Activated T-cell treated with anti-CD3 and anti-CD28 coated beads, Interleukin-2, amount 50 U/mL, for 72 hours (primary cell): ENCODE measurements at places on chromosomes 3 and 15. TPM values are rescaled to one million over a fixed set of nuclear protein-coding genes. Genes with fewer than 3 reads are reported as not detected.

DNA sequence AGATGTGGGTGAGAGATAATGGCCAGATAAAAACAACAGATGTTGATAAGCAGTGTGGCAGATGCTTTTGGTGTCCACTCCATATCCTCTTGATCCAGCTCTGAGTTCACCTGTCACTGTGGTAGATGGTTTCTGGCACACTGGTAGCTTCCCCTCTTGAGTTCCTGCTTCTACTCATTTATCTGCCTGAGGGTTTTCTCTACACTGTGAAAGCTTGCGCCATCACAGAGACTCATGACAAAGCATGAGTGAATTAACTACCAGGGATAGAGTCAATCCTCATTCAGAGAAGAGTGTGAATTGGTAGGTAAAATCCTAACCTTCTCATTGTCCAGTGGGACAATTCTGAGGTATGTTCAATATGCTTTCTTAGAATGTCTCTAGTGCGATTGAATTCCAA is 50.0 kb upstream of the ARHGEF26 start:
- DNase-seq, result no peak
- no peak overlapping the region for H3K4me3 ChIP-seq
- H3K36me3 ChIP-seq, result no peaks in the 10 kb centered on the region
- H3K4me1 ChIP-seq, result no peaks in the 10 kb centered on the region

DNA sequence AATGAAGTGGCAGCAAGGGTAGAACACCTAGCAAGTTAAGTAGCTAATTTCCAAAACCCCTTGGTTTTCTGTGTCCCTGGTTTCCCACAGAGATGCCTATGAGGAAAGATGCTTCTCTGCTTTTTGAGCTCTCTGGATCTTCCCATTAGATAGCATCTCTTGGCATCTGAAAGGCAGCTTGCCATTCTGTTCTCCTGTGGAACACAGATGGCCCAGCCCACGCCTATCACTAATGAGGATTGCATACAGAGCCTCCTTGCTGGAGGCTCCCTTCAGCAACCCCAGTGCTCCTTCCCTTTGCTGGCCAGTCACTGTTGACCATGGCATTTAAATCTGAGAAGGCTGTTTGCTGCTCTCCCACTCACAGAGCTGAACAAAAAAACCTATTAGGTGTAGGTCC is 34.4 kb upstream of the ETV5 start:
- peaks cover 31% of the 10 kb centered on the region for H3K27me3 ChIP-seq
- H3K27ac ChIP-seq, result no peak overlapping the region
- H3K4me3 ChIP-seq, result no peak overlapping the region
- no peak for DNase-seq
- no peaks in the 10 kb centered on the region for H3K4me1 ChIP-seq

GRCh38 chr3:130424837-130425236 is 79.4 kb downstream of the COL6A5 start:
- no peak overlapping the region for H3K4me3 ChIP-seq
- no peak for DNase-seq
- H3K4me1 ChIP-seq, result no peaks in the 10 kb centered on the region
- peaks cover 1% of the 10 kb centered on the region for H3K27me3 ChIP-seq
- no peak overlapping the region for H3K27ac ChIP-seq
- no peaks in the 10 kb centered on the region for H3K36me3 ChIP-seq

GRCh38 chr15:40893733-40894680 is at the start of gene VPS18:
Gene VPS18, plus strand, starts transcription at chr15:40894450. Its CDS starts 319 bp downstream, at chr15:40894769.
- H3K4me3 ChIP-seq, result peak within 1 kb of the TSS; percentile 98
- H3K4me1 ChIP-seq, result peaks cover 41% of the 10 kb centered on the region
- peaks cover 6% of the 10 kb centered on the region for H3K27me3 ChIP-seq

DNA sequence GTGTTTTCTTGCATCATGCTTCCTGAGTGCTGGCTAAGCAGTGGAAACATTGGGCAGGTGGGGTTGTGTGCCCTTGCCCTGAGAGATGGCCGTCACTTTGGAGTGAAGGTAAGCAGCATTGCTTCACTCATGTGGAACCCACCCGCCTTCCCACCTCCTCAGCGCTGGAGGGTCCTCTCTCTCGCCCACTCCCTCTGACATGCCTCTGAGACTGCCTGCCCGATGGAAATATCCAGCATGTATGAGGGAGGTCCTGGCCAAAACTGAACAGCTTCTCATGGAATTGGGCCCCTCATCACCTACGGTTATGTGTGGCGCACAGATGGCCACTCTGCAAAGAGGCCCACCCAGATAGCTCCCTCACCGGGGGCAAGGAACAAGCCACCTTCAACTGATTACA is 48.6 kb downstream of the SMAD3 start:
- H3K27me3 ChIP-seq, result no peaks in the 10 kb centered on the region
- peaks cover 7% of the 10 kb centered on the region for H3K36me3 ChIP-seq
- H3K27ac ChIP-seq, result peak overlapping the region; percentile 89

DNA sequence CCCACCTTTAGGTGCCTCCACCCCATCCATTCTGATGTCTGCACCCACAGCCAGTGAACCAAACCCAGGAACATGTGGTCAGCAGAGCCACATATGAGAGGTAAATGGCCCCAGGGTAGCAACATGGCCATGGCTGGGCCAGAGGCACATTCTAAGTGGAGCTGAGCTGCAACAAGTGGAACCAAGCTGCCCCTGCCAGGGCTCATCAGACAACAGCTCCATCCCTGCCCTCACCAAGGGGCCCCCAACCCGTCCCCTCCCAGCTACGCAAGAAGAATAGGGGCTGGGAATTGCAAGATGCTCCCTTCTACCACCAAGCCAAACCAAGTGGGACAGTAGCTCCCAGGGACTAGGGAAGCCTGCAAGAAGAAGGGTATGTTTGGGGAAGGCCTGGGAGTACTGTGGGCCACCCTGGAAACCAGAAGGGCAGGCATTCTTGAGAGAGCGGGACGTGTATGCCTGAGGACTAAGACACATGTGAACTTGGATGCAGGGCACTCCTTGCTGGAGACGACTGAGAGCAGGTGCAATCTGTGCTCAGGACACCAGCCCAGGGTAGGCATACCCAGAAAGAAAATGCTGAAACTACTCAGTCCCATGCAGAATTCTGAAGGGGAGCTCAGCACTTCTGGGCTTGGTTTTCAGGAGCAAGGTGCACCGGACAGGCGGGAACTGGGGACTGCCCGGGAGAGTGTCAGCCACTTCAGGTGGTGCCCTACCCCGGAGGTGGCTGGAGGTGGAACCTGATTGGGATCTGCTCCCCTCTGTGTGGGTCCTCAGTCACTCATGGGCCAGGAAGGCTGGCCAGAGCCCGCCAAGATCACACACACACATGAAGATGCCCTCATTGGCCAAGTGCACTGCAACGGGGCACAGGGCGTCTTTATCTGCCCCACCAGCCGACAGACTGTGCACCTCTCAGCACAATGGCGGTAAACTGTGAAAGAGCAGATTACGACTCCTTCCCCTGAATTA is 9.5 kb downstream of the MYL3 start:
- peaks cover 7% of the 10 kb centered on the region for H3K27me3 ChIP-seq
- H3K4me3 ChIP-seq, result no peak overlapping the region
- H3K36me3 ChIP-seq, result no peaks in the 10 kb centered on the region
- DNase-seq, result no peak

GRCh38 chr3:150653110-150653561 is 50.0 kb downstream of the SELENOT start:
- H3K27me3 ChIP-seq, result peaks cover 18% of the 10 kb centered on the region
- peak; percentile 2 for DNase-seq
- H3K4me3 ChIP-seq, result no peak overlapping the region
- H3K4me1 ChIP-seq, result peaks cover 11% of the 10 kb centered on the region

- H3K4me1 ChIP-seq, result peaks cover 8% of the 10 kb centered on the region
- no peak overlapping the region for H3K4me3 ChIP-seq
- H3K27me3 ChIP-seq, result peaks cover 52% of the 10 kb centered on the region
- no peak for DNase-seq
- H3K36me3 ChIP-seq, result no peaks in the 10 kb centered on the region
These were observed 3.2 kb upstream of the SLC6A20 start for GRCh38 chr3:45799586-45799985.

DNA sequence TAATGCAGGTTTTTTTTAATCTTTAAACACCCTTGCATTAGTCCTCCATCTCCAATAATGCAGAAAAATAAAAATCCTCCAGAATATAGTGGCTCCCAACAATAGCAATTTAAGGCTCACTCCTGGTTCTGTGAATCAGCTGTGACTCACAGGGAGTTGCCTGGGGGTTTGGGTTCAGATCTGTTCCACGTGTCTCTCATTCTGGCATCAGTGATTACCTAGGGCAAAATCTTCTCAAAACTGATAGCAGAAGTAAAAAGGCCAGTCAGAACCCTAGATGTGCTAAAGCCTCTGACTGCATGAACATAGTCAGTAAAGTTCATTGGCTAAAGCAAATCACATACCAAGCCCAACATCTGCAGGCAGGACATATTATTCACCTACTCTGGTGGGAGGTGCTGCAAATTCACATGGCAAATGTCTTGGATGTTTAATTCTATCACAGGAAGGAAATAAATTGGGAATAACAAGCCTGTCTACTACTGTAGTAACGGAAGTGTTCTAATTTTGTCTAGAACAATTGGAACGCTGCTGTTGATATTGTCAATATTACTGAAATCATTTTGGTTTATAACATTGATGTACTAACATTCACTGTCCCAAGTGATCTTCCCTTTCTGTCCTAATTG is 364.1 kb upstream of the CNTN4 start:
- no peaks in the 10 kb centered on the region for H3K27me3 ChIP-seq
- H3K27ac ChIP-seq, result no peak overlapping the region
- no peaks in the 10 kb centered on the region for H3K4me1 ChIP-seq

GRCh38 chr3:84967767-84968581 is 9.2 kb downstream of the CADM2 start:
- no peaks in the 10 kb centered on the region for H3K27me3 ChIP-seq
- no peak for DNase-seq
- no peak overlapping the region for H3K4me3 ChIP-seq
- H3K4me1 ChIP-seq, result no peaks in the 10 kb centered on the region
- no peak overlapping the region for H3K27ac ChIP-seq
- no peaks in the 10 kb centered on the region for H3K36me3 ChIP-seq

Gene IL17RE
- total RNA-seq, result 0.94 TPM

Gene ANKRD34C
- not detected for total RNA-seq
